Stimulated activated CD8-positive, alpha-beta memory T cell treated with anti-CD3 and anti-CD28 coated beads, Interleukin-15, amount 100 ng/mL, for 48 hours (primary cell): ENCODE measurements at places on chromosomes 5 and 9.
A peak's percentile ranks its signal among the peaks of the same experiment; 100 is the strongest.

DNA sequence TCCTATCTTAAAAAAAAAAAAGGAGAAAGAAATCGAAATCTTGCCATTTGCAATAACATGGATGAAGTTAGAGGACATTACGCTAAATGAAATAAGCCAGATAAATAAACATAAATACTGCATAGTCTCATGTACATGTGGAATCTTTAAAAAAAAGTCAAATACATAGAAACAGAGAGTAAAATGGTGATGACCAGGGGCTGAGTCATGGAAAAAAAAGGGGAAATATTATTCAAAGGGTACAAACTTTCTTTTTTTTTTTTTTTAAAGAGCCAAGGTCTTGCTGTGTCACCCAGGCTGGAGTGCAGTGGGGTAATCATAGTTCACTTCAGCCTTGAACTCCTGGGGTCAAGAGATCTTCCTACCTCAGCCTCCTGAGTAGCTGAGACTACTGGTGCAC lies 310.1 kb downstream of the ZNF608 start:
- DNase-seq = no peak

DNA sequence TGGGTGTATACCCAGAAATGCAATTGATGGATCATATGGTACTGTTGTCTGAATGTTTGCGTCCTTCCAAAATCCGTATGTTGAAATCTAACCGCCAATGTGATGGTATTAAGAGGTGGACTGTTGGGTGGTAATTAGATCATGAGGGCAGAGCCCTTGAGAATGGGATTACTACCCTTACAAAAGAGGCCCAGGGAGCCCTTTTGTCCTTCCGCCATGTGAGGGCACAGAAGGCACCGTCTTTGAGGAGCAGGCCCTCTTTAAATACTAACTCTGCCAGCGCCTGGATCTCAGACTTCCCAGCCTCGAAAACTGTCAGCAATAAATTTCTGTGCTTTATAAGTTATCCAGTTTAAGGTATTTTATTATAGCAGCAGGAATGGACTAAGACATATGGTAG lies 156.0 kb upstream of the OTULINL start:
- DNase-seq = no peak

- no peak for DNase-seq
Observed at GRCh38 chr9:38287420-38287985, 105.0 kb upstream of the ALDH1B1 start.

- DNase-seq = peak; percentile 42
Observed at GRCh38 chr9:38227061-38227540, 158.1 kb upstream of the SHB start.

DNA sequence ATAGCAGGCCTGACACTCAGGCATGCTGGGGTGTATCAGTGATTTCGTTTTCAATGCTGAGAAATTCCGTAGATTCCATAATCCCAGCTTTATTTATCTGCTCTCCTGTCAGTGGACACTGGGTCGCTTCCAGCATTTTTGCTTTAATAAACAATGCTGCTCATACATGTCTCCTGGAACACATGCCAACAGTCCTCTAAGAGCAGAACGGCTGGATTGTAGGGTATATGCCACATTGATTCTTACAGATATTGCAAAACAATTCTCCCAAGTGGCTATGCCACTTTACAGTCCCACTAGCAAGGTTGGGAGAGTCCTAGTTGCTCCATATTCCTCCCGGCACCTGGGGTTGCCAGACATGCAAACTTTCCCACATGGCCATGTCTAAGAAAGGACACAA lies 81.9 kb downstream of the RAPGEF1 start:
- no peak for DNase-seq

GRCh38 chr9:86775718-86776117 lies 171.6 kb downstream of the GAS1 start:
- DNase-seq = no peak

- DNase-seq = no peak
Observed at GRCh38 chr9:101465326-101465915, 29.8 kb upstream of the ALDOB start.

GRCh38 chr9:120942186-120943001 lies 15.8 kb upstream of the TRAF1 start:
- no peak for DNase-seq
